ENCODE measurements at places on chromosomes 11 and 22.

- DNase-seq: no peak
Observed at GRCh38 chr11:44527476-44527875, 38.0 kb upstream of the CD82 start.

DNA sequence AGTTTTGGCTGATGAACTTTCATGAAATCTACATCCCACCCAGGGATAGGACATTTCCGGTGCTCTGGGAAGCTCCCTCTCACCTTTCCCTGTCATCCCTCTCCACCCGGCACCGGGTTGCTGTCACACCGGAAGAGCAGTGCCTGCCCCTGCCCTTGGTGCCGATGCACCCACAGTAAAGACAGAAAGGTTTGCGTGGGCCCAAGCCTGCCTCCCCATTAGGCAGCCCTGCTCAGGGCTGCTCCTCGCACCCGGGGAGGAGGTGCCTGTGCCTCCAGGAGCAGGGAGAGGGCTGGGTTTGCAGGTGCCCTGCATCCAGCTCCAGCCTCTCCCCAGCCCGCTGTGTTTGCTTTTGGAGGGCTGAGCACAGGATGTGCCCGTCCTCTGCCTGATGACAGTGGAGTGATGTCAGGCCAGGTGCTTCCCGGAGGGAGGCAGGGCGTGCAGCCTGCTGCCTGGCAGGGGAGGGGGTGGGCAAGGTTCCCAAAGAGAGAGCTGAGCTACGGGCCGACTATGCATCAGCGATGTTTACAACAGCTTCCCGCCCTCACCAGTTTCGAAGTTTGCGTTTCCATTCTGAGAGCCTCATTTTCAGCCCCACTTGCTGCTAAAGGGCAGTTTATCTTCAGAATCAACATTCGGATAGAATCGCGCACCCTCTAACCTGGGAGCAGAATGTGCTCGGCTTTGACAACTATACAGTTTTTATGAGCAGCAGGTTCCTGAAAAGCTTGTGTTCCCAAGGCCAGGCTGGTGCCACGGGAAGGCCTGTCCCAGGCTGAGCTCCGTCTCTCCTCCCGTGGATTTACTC lies 83.2 kb upstream of the CLDN5 start:
- DNase-seq: no peak

DNA sequence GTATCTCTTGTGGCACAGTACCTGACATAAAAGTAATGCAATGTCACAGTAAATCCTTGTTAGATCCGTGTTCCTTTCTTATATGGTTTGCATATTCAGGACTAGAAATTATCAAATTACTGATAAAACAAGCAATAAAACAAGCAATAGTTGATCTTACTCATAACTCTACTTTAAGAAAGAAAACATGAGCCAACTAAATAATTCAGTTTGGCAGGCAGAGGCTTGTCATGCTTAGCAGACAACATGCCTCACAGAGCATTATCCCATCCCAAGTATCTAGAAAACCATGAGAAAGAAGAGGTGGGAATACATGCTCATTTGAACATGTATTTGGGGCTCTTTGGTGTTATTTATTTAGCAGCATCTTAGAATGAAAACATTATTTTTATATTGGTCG lies 241.9 kb downstream of the SOX6 start:
- DNase-seq: no peak

GRCh38 chr11:76799066-76799804 lies 16.1 kb downstream of the TSKU start:
- DNase-seq: peak; percentile 40

- DNase-seq: no peak
Observed at GRCh38 chr22:40341604-40342003, 4.7 kb upstream of the ADSL start.

Measured in pons (tissue), 1 donor.